Body of pancreas (tissue), 4 donors: ENCODE measurements at places on chromosomes 4 and X. TPM values are rescaled to one million over a fixed set of nuclear protein-coding genes. Genes with fewer than 3 reads are reported as not detected.
A peak's percentile ranks its signal among the peaks of the same experiment; 100 is the strongest.

Gene LIN54
- total RNA-seq, result 2.9 TPM

Gene IRF2
- total RNA-seq, result 14.5 TPM

Gene SH3RF1
- total RNA-seq, result 17.4 TPM

Gene GUCY1B1
- 11.9 TPM for total RNA-seq

GRCh38 chrX:105634180-105634579, 188.2 kb upstream of the NRK start:
- DNase-seq, result no peak

GRCh38 chr4:36303426-36304137, 22.2 kb downstream of the DTHD1 start:
- no peak for DNase-seq

- no peak for DNase-seq
Measured at GRCh38 chrX:55663584-55663983, 40.4 kb downstream of the FOXR2 start.

DNA sequence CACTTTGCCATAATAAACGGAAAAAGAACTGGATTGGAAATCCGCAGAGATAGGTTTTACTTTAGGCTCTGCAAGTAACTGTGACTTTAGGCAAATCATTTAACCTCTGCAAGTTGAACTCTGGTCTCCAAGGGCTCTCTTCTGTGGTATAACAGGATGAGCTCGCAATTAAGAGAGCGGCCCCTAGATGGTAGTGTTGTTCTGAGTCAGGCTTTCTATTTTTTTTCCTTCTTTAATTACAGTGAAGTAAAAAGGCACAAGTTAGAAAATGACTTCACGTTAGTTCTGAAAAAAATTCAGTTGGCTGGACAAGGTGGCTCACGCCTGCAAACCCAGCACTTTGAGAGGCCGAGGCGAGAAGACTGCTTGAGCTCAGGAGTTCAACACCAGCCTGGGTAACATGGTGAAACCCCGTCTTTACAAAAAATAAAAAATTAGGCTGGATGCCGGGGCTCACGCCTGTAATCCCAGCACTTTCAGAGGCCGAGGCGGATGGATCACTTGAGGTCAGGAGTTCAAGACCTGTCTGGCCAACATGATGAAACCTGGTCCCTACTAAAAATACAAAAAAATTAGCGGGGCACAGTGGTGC, 18.0 kb downstream of the RPS3A start:
- peak; percentile 66 for DNase-seq

DNA sequence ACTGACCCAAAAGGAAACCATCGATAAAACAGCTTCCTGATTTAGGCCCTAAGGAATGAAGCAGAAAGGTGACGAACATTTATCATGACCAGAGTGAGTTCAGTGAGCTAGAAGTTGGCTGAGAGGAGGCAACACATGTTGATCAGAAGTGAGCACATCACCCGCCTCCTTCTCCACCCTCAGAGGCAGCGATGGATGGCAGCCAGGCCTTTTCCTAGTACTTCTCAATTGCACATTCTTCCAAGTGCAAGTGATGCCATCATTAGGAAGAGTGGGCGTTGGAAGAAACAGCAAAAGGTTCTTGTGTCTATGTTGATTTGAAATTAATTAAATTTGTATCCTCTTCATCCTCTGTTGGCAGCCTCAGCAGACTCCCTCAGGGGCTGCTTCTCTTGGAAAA, 51.7 kb downstream of the TMEM154 start:
- no peak for DNase-seq

DNA sequence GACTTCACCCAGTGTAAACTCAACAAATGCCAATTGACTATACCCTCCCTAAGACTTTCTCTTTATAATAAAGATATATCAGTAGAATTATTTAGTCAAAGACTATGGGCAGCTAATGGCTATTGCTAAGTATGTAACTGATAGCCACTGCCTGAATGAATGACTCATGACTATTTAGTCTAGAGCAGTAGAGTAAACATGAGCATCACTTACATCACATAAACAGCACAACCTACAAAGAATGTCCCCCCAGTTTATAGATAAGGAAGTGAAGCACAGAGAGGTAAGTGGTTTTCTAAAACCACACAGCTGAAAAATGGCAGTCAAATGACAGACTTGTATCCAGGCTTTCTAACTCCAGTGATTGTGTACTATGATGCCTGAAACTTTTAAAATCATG, 507.0 kb downstream of the PPARGC1A start:
- no peak for DNase-seq

DNA sequence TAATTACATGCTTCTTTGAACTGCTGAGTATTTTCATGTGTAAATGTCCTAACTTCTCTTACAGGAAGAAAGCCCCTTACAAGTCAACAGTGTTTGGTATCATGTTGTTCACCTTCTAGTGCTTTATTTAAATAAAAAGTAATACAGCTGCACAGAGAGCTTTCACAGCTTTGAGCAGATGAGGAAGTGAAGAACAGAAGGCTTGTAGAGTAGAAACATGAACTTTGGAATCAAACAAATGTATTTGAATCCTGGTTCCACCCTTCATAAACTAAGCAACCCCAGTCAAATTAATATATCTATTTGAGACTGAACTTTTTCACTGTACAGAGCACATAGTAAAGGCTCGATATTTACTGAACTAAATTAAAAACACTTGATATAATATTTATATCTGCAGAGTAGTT, 120.5 kb downstream of the CAMK2D start:
- no peak for DNase-seq

DNA sequence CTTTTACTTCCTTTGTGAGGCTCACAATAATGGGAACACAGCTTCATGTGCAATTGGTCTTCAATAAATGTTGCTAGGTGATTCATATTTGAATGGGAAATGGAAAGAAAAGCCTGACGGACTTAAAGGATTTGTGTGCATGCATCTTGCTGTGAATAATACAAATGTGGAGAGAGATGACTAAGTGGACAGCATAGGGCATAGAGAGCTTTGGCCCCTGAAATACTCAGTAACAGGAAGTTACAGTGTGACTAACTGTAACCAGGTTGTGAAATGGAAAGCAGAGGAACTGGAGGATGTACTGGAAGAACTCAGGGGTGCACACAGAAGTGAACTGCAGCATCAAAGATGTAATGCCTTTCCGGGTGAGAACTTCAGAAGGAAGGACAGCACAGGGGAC, 206.7 kb downstream of the MGST2 start:
- no peak for DNase-seq

- DNase-seq, result no peak
Measured at GRCh38 chr4:74181219-74181618, 23.3 kb downstream of the MTHFD2L start.

- DNase-seq, result no peak
Measured at GRCh38 chrX:109966246-109966645, 36.7 kb upstream of the TMEM164 start.

DNA sequence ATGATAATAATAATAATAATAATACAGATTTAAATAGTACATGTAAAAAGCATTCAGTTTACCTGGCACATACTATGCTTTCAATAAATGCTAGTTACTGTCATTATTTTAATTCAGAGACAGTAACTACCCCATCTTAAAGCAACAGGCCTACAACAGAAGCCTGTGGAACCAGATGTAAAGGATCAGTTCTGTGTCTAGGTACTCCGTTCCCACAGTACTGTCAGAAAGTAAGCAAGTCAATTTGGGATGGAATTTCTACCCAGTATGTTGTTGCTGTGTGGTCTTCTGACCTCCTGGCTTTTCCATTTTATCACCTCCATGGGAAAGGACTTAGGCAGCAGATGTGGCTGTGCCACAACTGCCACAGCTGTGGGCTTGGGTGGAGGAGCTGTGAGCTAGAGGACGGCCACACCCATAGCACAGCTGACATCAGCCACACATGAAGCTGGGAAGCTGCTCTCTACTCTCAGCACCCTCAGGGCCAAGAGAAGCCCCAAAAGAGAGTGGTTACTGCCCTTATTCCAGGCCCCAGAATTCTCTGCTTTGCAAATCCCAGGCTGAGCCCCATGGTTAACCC, 102.8 kb downstream of the CBR4 start:
- DNase-seq, result no peak

DNA sequence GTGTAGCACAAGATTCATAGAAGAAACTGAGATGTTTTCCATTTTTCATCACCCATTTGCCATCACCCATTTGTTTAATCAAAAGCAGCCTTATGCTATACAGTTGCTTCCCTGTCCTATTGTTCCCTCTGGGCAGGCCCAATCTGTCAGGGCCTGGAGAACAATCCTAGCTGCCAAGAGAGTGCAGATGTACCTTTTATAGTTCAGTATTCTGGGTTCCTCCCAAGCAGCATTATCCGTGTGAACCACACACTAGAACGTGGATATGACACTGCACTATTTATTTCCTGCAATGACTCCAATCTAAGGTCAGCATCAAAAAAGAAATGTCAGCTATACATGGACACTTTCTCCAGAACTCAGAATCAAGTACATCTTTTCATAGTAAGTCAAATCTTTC, 269.0 kb downstream of the ADGRA3 start:
- no peak for DNase-seq
